Fibroblast of mammary gland (primary cell): ENCODE measurements at places on chromosomes 1 and 21.

GRCh38 chr1:151166505-151166956, 587 bp downstream of the SCNM1 start:
- DNase-seq = peak; percentile 72

GRCh38 chr1:205258261-205258691, 30.5 kb downstream of the TMCC2 start:
- no peak for DNase-seq

DNA sequence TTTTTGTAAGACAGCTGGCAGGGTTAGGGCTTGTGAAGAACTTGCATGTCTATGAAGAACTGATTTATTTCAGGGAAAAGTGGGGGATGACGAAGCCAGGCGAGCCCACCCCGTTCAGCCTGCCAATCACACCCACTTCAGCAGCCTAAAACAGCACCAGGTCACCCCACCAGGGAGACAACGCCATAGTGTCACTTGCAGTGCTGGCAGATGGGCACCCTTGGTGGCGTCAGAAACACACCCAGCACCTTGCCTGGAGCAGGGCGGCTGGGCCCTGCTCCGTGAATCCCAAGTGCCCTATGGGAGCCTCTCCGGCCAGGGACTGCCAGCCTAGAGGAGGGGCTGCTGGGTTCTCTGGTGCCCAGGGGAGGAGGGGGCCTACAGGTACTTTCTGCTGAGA, 5.0 kb upstream of the NADK start:
- no peak for DNase-seq

DNA sequence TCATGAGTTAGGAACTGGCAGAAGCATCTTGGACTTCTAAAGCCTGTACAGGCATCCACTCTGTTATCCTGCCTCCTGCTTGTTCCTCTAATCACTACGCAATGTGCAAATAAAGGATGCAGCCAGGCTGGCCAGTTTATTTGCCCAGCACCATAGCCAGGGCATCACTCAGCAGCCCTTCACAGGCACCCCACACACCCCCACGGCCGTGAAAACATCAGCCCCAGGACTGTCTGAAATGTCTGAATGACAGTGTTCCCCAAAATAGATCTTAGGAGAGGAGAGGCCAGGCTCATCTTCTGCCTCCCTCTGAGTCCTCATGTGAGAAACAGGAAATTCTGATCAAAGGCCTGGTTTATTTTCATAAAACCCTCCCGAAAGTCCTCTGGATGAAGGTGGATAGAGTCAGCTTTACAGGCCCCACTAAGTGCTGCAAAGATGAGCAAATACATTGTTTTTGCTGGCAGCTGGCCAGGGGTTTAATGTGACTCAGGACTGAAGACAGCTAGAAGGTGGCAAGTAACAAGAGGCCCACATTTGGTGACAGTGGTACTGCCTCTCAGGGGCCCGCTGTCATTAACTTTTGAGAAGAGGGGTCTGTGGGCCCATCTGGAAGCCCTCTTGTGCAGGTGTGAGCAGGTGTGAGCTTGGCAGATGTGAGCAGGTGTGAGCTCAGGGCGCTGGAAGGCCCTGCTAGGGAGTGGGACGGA, 32.9 kb downstream of the GRHL3 start:
- DNase-seq = peak; percentile 70

- no peak for DNase-seq
Measured at GRCh38 chr1:77026640-77027039, 159.4 kb downstream of the ST6GALNAC5 start.

DNA sequence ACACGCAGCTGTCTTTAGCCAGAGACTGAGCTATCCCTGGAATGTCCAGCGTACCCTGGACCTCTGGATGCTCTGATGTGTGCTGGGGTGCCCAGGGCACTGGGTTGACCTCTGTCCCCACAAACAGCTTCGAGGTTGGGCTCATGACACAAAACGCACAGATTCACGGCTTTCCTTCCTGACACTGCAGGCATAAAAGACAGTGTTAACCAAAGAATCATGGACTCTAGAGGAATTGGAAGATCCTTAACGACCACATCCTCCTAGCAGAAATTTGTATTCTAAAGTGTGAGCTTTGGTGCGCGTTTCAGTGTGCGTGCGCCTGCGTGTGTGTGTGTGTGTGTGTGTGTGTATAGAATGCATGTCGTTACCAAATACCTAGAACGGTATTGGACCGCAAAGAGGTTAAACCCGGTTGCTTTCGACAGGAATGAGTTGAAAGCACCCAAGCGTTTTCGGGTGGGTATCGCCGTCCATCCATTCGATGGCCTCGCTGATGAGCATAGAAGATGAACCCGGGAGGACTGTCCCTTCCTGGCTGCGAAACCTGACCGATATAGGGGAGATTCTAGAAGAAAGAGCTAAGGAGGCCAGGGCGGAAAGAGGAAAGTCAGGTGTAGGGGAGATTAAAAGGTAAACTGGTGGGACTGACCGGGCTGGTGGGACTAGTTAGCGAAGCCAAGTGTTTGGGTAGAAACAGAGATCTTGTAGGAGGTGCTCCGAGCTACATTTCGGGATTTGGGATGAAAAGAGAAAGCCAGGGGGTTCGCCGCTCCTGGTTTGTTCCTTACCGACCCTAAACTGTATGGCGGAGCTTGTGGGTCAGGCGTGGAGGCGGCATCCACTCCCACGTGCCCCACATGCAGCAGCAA, 6.8 kb upstream of the LHX9 start:
- DNase-seq = no peak
